Anterior cingulate cortex (tissue), 58 donors: ENCODE measurements at places on chromosomes 2 and 18.

DNA sequence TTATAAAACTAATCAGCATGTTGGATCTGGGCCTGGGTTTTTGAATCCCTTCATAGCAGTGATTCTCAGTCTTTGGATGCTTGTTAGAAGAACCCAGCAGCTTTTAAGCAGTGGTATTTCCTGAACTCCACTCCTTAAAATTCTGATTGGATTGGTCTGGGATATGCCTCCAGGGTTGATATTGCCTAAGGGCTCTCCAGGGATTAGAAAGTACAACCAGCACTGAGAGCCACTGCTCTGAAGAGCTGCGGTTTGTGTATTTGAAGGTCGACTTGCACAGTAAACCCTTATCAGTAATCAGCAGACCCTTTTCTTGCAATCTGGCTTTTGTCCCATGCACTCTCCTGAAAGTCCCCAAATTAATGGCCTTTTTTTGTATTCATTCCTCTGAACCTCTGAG lies 17.0 kb upstream of the RBMS1 start:
- no peak for DNase-seq

GRCh38 chr18:48136051-48136826 lies 205.8 kb upstream of the SMAD2 start:
- DNase-seq: no peak

- no peak for DNase-seq
Observed at GRCh38 chr2:15412779-15413178, 148.4 kb downstream of the NBAS start.

DNA sequence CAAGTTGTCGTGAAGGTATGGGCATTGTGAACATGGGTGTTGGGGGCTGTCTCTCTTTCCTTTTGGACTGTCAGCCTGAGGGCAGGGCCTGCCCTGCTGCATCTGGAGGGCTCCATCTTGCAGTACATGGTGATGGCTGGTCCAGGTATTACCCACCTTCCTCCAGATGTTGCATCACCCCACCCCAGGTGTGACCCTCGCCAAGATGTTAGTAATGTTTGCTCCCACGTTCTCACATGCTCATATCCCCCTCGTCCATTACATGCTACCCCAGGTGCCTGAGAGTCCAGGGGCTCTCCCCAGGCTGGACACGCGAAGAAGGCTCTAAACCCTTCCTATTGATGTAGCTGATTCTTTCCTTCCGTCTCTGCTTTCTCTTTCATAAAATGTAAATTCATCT lies 13.9 kb downstream of the ZAP70 start:
- no peak for DNase-seq

GRCh38 chr2:103847276-103847675 lies 1006.6 kb upstream of the POU3F3 start:
- no peak for DNase-seq

DNA sequence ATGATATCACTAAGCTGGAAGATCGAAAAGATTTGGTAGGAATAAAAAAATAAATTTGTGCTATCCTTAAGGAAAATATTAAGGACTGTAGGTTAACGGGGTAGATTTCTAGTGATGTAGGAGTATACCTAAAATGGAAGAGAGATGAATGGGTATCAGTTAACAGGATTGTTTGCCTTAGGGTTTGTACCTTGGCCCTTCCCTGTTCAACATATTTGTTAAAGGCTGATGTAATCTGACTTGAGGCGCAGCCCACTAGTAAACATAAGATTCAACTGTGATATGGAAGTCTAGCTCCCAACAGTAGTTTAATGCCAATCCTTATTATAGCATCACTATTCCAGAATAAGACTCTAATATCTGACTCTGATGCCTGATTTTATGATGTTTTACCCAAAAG lies 685.2 kb downstream of the DCC start:
- no peak for DNase-seq

DNA sequence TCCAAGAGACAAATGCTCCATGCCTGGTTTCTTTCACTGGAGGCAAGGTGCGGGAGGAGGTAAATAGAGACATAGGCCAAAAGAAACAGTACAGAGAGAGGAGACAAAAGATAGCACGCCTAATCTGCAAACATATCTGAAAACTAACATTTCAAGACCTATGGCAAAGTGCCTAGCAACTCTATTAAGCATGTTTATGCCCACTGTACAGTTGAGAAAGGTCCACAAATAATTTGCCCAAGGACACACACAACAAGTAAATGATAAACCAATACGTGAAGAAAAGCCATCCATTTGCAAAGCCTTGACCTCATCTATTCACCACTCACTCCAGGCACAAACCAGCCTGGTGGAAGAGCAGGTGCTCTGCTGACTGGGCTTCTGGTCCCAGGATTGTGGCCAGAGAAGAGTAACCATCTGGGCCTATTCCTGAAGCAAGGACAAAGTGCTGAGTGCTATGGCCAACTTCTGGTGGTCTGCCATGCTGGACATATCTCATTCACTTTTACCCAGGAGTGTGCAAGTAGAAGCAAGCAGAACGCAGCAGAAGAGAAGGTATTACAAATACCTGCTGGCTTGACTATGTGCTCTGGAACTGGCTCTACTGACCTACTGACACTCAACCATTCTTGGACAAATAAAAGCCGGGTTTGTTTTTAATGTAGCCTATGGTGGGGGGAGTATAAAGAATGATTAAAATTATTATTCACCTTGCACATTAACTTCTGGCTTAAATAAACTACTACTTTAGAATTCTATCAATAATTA lies 25.3 kb downstream of the TMEM131 start:
- DNase-seq: no peak

DNA sequence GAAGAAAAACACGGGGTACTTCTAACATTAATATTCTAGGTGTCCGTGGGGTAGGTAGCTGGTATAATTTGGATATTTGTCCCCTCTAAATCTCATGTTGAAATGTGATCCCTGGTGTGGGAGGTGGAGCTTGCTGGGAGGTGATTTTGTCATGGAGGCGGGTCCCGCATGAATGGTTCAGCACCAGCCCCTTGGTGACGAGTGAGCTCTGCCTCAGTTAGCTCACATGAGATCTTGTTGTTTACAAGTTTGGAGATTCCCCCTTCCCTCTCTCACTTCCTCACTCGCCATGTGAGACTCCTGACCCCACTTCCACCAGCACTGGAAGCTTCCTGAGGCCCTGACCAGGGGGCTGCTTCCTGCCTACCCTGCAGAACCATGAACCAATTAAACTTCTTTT lies 35.4 kb upstream of the DNER start:
- DNase-seq: no peak

DNA sequence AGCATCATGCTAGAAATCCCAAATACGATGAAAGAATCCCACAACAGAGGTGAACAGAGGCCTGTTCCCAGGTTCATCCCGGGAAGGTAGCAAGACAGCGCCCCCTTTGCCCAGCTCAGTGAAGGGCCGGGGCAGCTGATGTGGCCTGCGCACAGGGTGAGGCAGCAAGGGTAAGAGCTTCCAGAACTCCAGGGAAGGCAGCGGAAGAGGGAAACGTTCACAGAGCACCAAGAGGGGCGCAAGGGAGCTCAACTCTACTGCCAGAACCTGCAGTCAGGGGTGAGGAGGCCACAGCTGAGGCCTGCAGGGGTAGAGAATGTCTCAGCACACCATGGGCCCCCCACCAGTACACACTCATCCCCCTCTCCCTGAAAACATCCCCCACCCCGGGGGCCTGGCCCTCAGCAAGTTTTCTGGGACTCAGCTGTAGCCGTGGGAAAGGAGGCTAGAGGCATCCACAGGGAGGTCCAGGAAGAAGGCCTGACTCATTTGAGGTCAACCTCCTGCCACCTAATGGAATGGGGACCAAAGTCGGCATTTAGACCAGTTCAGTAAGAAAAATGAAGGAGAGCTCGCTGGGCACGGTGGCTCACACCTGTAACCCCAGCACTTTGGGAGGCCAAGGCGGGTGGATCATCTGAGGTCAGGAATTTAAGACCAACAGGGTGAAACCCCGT lies 95.6 kb upstream of the ASAP2 start:
- DNase-seq: no peak

DNA sequence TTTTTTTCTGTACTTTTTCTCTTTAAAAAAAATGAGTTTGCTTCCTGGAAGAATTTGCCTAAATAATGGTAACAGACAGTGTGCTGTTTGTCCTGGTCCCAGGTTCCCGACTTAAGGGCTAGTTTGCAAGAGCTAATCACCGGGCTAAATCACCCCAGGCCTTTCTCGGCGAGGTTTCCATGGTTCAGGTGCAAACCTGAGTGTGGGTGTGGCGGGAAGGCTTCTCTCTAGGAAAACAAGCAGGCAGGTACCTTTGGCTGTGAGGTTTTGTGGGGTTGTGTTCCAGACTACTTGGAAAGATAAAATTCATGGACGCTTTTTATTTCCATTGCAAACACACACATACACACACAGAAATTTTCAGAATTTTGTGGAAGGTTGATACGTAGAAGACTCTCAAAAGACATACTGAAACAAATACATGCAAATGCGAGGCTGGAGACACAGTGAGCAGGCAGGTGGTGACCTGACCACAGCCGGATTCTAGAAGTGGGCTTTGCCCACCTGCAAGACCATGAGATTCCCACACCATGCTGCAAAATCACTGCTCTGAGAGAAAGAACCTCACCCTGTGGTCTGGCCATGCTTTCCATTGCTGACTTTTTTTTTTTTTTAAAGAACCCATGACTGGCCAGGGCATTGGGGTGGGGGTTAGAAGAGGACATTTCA lies 815 bp downstream of the CNDP1 start:
- no peak for DNase-seq

DNA sequence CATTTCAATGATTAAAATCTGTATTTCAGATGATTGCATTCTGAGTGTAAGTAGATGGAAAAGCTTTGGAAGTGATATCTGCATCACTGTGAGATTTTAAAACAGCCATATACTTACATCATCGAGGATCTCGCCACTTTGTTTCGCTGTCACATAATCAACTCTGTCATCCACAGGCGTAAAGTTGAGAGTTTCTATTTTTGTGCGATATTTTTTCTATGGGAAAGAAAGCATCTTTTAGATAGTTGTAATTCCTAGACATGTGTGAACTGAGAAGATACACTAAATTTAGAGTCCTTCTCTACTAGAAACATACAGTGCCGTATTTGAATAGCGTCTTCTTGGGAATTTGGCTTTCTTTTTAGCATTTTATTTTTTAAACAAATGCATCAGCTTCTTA lies 158.8 kb downstream of the RIF1 start:
- no peak for DNase-seq

DNA sequence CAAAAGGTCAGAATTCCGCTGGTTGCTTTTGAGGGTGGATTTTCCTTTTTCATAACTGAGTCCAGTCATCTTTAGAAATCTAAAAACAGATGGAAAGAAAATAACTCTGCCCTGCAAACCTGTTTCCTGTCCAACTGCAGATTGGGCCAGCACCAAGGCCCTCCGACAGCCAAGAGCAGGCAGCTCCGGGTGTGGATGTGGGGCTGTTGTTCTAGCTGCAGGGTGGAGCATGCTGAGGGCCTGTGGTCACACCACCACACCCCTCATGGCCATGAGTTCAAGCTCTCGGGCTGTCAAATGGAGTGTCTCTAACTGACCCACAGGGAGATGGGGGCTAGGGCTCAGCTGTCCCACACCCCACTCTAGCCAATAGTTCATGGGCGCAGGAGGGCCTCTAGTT lies 69.3 kb upstream of the BZW1 start:
- DNase-seq: no peak

- DNase-seq: no peak
Observed at GRCh38 chr18:79975985-79976680, 11.7 kb downstream of the HSBP1L1 start.

DNA sequence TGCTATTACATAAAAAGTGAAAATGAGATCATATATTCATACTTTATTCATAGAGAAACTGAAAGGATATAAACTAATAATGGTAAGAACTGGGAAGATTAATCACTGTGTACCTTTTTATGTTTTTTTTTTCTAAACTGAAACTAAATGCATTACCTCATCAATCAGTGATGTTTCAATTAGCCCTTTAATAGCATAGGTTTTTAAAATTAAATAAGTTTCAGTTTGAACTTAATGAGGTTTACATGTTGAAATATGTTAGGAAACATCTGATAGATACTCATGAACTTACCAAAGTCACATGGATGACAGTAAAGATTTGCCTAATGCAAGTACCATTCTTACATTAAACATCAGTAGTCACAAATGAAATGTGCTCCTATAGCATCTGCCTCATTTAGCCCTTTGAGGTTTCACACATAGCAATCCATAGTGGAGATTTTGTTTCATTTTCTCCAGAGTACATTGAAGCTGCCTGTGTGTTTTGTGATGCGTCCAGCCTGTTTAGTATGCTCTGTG lies 8.9 kb downstream of the MAPRE2 start:
- no peak for DNase-seq

DNA sequence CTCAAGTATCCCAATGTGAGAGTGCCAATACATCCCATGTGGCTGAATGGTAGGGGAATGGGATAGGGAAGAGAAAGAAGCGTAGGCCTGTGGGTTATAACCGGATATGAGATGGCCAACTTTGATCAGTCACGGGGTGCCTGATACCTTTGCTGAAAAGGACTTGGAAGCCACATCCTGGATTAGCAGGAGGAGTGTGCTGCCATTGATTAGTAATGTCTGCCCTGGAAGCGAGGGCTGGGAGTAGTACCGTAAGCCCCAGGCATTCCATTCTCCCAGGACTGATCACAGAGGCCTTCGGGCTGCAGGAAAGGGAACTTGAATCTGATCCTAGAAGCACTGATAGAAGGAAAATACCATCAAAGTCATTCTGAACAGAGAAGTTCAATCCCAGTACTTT lies 218.5 kb downstream of the TFCP2L1 start:
- no peak for DNase-seq

DNA sequence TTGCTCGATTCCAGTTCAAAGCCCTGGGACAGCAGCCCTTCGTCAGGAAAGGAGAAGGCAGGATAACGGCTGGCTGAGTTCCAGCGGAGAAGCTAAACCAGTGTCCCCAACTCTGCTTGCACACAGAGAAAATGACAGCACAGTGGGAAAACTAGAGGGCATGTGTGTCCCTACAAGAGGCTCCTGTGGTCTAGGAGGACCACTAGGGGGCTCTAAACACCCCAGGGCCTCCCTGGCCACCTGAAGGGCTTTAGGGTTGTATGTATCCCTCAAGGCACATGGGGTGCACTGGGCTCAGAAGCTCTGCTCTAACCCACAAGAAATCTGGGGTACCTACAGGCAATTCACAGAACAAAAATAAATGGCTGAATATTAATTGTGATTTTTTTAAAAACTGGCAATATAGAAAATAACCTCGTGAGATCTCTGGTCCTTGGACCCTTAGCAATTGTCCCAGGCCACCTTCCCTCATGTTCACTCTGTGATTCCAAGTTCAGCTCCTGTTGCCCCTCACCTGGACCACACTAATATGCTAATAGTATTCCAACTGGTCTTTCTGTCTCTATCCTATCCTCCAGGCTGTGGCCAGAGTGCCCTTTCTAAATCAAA lies 17.5 kb downstream of the STAT1 start:
- no peak for DNase-seq
